Central memory CD8-positive, alpha-beta T cell (primary cell): ENCODE measurements at places on chromosomes 4 and X.

- DNase-seq, result no peak
Observed at GRCh38 chr4:186875476-186875875, 151.8 kb upstream of the FAT1 start.

GRCh38 chr4:2274320-2275043, 12.6 kb upstream of the MXD4 start:
- DNase-seq, result no peak

DNA sequence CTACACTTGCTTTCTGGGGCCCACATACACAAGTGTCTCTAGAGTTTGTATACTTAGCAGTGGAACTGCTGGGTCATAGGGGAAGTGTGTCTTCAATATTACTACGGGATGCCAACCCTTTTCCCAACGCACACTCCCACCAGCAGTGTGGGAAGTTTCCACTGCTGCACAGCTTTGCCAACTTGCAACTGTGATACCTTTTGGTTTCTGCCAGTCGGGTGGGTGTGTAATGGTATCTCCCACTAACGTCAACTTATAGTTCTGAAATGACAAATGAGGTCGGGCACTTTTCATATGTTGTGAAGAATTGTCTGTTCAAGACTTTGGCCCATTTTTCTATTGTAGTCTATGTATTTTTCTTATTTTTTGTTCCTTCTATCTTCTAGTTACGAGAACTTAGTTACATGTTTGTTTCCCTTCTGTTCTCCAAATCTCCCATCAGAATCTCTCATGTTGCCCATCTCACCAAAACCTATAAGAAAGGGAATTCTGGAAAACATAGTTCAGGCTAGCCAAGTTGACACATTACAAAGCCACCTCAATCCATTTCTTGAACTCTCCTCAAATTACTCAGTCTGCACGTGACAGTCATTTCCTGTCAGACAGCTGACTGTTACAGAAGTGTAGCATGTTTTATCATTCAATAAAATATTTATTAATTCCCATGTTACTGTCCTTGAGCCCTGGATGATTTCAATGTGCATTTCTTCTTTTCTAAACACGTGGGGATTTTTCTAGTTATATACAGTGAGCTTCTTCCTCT, 30.7 kb downstream of the PNMA6E start:
- DNase-seq, result no peak

DNA sequence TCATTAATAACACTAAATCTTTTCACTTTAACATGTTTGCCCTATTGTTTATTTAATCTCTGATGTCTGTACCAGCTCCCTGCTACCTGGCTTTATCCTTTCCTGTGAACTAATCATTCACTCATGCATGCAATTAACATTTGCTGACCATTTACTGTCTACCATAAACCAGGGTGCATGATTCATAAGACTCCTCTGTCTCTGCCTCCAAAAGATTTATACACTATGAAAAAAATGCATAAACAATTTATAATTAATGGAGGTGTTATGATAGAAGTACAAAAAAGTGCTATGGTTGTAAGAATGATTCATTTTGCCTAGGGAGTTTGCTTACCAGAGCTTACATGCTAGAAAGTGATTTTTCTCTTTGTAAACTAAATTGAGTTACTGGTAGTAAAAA, 24.5 kb upstream of the CPEB2 start:
- DNase-seq, result no peak

- no peak for DNase-seq
Observed at GRCh38 chrX:38660395-38661102, 99.2 kb downstream of the TSPAN7 start.
